Left lobe of liver (tissue), 2 donors: ENCODE measurements at places on chromosomes 6 and 20. TPM values are rescaled to one million over a fixed set of nuclear protein-coding genes. Genes with fewer than 3 reads are reported as not detected.

DNA sequence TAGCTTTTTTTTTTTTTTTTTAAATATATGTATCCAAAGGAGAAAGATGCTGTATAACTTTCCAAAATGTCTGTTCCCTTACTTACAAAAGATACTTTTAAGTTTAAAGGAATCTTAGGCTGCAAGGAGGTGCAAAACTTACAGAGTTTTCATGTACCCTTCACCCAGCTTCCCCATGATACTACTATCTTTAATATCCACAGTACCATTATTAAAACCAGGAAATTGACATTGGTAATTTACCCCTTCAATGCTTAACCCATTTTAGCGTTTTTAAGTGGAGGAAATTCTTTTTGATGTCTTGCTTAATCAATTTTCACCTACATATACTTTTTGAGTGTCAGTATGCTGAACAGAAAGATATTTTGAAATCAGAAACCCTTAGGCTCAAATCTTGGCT, 310.9 kb downstream of the PRL start:
- DNase-seq, result no peak

DNA sequence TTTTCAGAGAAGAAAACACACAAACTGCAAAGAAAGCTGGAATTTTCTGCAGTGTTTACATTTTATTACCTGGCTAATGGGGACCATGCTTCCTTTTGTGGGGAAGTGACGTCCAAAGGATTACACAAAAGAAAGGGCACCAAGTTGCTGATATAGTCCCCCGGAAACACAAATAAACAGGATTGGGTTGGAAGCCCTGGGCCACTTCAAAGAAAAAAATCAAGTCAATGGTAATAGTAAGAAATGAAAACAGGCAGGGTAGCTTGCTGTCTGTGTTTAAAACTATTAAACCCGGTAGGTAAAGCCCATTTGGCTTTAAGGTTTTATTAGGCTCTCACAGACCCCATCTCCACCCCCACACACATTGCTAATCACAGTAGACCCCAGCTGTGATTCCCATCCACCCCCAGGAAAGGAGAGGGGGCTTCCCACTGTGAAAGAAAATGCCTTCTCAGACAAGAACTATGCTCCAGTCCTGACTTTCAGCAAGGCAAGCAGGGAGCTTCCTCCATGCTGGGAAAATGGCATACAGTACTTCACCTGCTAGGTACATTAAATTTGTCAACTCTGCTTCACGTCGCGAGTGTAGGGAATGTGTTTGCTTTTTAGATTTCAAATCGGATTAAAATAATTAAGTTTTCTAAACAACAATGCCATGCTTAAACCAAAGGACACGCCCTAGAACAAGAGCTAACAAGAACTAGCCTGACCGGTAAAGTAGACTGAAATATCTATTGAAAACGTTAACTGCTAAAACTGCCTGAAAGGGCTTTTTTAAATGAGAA, 1.1 kb downstream of the PERP start:
- no peak for DNase-seq

DNA sequence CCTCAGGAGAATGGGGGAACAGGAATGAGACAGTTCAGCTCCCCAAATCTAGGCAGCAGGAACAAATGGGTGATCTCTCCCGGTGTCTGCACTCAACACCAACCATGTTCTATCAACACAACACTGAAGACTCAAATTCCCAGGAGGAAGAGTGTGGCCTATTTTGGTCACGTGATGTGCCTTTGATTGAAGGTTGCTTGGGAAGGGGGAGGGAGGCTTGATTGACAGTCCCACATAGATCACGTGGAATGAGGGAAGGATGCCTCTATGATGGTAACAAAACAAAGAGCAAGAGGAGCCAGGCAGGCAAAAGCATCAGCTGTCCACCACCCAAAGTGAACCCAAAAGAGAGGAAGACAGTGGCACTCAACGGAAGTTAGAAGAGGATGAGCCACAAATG, 364.8 kb downstream of the KIF16B start:
- no peak for DNase-seq

- no peak for DNase-seq
Measured at GRCh38 chr6:130676077-130676772, 151.0 kb upstream of the SMLR1 start.

DNA sequence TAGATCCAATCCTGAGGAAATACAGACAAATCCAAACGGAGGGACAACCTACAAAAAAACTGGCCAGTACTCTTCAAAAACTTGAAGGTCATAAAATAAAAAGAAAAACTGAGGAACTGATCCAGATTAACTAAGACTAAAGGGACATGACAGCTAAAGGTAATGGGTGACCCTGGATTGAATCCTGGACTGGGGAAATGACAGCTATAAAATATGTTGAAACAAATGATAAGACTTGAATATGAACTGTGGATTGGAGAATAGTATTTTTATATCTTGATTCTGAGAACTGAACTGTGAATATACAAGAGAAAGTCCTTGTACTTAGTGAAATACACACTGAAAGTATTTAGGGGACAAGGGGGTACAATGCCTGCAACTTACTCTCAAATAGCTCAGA, 96.9 kb upstream of the EMILIN3 start:
- DNase-seq, result no peak

KHDC1L gene
- not detected for total RNA-seq

SLC29A1 gene
- 37.5 TPM for total RNA-seq
